Muscle of back (tissue), 13 donors: ENCODE measurements at places on chromosomes 4 and X. TPM values are rescaled to one million over a fixed set of nuclear protein-coding genes. Genes with fewer than 3 reads are reported as not detected.
A peak's percentile ranks its signal among the peaks of the same experiment; 100 is the strongest.

- peak; percentile 21 for DNase-seq
Measured at GRCh38 chrX:31483336-31483735, 411.5 kb upstream of the FTHL17 start.

Gene PDCL2
- polyA plus RNA-seq, result not detected

GRCh38 chr4:7988437-7988836 is 48.8 kb upstream of the AFAP1 start:
- DNase-seq, result no peak

- no peak for DNase-seq
Measured at GRCh38 chr4:175810073-175810730, 1.9 kb downstream of the GPM6A start.

Gene SMIM10L2A
- polyA plus RNA-seq, result 2.1 TPM

- DNase-seq, result no peak
Measured at GRCh38 chr4:13285336-13285735, 198.8 kb downstream of the RAB28 start.

Gene XAGE1A
- polyA plus RNA-seq, result not detected

DNA sequence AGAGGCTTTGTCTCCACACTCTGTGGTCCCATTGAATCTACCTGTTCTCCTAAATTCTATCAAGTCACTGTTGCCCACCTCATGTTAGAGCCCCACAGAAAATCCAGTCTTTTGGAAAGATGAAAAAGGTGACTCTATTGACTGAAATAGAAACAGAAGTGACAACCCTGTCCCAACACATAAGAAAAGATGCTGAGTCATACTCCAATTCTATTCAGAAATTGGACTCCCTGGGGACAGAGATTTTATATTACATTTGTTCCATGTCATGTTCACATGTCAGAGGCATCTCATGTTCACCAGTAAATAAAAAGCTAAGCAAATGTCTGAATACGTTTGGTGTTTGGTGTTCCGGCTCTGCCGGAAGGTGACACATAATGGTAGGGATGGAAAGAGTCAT is 2.9 kb upstream of the GRPR start:
- DNase-seq, result no peak

DNA sequence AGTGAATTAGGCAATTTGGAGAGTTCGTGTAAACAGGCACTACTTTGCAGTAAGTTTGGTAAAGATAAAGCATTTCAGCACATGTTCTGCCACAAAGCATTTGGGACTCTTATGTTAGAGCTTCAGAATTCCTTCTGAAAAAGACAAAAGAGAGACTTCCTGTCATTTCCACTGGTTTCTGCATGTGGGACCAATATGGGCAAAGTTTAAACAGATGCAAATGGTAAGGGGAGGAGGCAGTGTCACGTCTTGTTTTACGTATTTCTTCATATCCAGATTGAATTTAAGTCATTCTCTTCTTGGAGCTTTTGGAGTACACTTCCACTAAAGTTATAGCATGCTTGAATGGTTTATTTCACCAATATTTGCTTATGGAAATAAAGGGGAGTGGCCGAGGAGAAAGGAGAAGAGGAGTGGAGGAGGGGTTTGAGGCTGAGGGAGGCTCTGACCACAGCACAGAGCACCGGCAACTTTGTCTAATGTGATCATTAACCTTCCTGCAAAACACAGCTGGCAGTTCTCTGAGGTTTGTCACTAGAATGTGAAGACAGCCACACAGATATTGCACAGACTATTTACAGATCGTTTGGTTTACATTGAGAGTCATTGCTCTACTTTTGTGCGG is at the start of gene APELA:
Gene APELA, plus strand, starts transcription at position 479 of the 625 bp plus-strand sequence. CDS start 154 bp downstream, outside the sequence.
- DNase-seq, result no peak

DNA sequence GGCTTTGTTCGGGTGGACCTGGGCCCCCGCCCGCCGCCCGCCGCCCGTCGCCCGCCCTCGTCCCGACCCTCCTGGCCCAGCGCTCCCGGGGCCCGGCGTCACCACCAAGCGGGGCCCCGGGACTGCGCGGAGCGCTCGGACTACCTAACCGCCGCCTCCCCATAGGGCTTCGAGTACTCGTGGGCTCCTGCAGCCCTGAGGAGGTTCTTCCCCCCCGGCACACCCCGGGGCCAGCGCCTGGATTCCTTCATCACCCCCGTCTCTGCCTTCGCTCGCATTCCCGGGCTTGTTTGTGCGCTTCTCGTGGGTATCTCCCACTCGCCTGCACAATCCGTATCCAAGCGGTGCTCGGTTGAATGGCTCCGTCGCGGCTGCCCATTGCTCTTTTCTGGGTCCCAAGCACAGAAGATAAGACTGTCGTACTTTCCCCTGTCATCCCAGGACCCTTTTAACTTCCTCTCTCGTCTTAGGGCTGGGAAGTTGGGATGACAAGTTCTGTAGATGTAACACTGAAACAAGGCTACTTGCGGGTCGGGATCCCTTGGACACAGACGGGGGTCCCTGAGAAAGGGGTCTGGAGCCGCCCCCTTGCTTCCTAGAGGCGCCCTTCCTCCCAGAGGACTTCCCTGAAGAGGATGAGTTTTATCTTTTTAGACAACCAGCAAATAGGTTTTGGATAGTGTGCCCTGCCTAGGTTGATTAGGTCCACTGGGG is 565 bp downstream of the MOB1B start:
- DNase-seq, result peak; percentile 81

- DNase-seq, result peak; percentile 30
Measured at GRCh38 chr4:183081116-183081469, 18.0 kb upstream of the WWC2 start.

- no peak for DNase-seq
Measured at GRCh38 chr4:147633113-147633512, 15.9 kb downstream of the TMEM184C start.

- no peak for DNase-seq
Measured at GRCh38 chr4:56976837-56977320, 527 bp downstream of the NOA1 start.

GRCh38 chr4:177729681-177730080 is 287.4 kb upstream of the AGA start:
- no peak for DNase-seq

GRCh38 chr4:1385373-1386340 is 20.6 kb downstream of the NKX1-1 start:
- no peak for DNase-seq

DNA sequence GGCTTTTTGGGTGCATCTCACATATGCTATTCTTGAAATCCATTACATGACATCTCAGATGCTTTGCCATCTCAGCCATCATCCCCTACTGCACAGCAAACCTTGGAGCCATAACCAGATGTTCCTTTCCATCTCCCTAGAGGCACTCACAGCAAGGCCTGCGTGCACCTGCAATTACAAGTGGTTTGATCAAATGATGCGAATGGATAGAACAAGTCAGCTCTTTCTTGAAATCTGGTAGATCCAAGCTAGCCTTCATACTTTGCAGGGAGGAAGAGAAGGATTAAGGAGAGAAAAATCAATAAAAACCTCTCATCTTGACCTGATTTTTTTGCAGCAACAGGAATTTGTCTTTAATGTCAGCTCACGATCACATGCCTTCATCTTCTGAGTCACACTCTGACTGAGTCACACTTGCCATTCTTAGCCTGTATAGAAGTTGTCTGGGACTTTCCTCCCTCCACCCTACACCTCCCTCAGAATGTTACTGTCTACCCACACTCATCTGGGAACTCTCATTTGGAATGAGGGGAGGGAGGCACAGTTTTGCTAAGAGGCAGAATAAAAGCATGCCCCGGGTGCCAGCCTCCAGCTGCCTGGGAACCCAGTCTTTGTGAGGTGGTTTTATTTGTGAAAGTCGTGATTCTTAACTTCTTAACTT is 11.9 kb upstream of the TRIML1 start:
- DNase-seq, result peak; percentile 66
